ENCODE measurements at places on chromosomes 11 and 22.

GRCh38 chr11:12842933-12843636 lies 166.0 kb upstream of the RASSF10 start:
- DNase-seq, result no peak

- no peak for DNase-seq
Observed at GRCh38 chr11:65962141-65962564, 619 bp downstream of the SART1 start.

DNA sequence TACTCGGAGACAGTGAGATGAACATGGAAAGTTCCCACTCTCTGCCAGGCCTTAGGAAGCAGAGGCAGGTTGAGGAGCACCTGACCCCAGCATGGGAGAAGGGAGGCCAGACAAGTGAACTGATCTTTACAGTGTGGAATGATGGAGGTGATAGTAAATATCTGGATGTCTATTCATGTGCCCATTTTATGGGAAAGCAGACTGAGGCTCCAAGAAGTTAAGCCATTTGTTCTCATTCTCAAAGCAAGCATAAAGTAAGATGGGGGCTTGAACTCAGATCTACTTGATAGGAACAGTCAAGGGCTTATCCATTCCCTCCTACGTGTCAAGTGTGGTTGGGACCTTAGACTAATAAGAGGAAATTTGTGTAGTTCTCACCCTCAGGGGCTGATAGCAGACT lies 461.5 kb downstream of the MN1 start:
- DNase-seq, result no peak

DNA sequence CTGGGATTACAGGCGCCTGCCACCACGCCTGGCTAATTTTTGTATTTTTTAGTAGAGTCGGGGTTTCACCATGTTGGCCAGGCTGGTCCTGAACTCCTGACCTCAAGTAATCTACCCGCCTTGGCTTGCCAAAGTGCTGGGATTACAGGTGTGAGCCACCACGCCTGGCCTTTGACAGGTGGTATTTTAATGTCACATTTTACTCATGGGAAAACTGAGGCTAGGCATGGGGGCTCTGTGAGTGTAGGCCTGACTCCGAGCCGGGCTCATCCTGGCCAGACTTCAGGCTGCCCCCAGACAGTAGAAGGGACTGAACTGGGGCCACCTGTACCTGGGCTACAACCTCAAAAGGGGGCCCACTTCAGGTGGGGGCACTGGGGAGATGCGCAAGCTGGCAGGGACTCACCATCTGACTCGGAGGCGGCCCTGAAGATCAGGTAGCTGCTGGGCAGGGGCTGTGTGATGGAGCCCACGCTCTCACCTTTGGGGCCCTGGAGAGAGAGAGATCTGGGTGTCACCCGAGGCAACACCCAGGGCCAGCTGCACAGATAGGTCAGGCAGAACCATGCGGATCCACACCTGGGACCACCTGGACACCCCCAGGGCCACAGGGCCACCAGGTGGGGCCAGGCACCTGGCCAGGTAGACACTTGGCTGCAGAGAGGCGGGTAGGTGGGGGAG lies 45.8 kb downstream of the OSBPL5 start:
- DNase-seq, result peak; percentile 53
